ENCODE measurements at places on chromosomes 6 and 20.

- DNase-seq = peak; percentile 31
These were observed 50.7 kb upstream of the CD83 start for GRCh38 chr6:14066782-14067406.

DNA sequence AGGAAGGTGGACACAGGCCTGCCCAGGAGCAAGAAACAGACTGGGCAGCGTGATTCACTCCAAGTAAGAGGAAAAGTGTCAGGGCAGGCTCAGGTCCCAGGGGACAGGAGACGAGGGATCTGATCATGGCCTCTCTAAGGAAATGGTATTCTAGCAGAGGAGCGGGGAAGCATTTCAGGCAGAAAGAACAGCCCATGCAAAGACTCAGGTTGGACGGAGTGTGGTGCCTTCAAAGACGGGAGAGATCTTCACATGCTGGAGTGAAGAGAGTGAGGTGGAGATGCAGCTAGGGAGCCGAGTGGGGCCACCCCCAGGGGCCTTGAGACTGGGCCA, 161.1 kb downstream of the SYCP2 start:
- no peak for DNase-seq

- peak; percentile 92 for DNase-seq
These were observed 87.7 kb downstream of the TMEM242 start for GRCh38 chr6:157235600-157236039.

GRCh38 chr20:18645196-18645745, 57.4 kb downstream of the DTD1 start:
- DNase-seq = no peak

GRCh38 chr6:135464634-135465033, 32.9 kb downstream of the AHI1 start:
- no peak for DNase-seq

- DNase-seq = no peak
These were observed 228.5 kb upstream of the EXOC2 start for GRCh38 chr6:921400-921799.

Measured in HuH-7 (cell line).